ENCODE measurements at places on chromosomes 2 and 18. TPM values are rescaled to one million over a fixed set of nuclear protein-coding genes. Genes with fewer than 3 reads are reported as not detected.

DNA sequence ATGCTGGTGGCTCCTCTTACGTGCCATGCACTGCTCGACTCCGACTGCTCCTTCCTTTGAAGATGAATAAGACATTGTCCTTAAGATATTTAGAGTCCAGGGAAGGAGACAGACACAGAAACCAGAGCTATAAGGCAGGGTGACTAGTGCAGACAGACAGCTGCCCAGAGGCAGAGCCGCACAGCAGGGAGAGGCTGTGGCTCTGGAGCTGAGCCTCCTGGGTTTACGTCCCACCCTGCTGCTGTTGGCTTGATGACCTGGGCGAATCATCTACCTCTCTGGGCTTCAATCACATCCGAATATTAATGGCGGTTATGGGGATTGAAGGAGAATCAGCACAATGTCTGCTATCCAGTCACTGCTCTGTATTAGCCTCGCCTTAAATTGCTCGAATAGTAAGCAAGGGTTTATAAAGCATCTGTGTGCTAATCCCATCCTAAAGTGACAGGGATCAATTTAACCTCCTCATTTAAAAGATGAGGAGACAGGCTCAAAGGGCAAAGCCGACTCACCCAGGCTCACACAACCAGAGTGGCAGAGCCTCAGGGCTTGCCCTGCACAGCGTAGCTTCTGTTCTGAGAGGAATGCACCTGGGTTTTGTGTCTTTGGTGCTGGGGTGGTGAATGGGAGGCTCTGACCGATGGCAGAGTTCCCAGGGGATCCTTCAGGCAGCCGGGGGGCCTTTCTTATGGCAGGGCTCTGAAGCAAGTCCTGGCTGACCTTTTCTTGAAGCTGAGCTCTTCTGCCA lies 284.1 kb downstream of the MYCN start:
- DNase-seq, result no peak

Gene CDCA7
- 0.86 TPM for total RNA-seq

Gene STEAP3
- 9.3 TPM for total RNA-seq

Gene UGT1A5
- total RNA-seq, result 2.0 TPM

Gene LYPD6
- total RNA-seq, result 30.1 TPM

DNA sequence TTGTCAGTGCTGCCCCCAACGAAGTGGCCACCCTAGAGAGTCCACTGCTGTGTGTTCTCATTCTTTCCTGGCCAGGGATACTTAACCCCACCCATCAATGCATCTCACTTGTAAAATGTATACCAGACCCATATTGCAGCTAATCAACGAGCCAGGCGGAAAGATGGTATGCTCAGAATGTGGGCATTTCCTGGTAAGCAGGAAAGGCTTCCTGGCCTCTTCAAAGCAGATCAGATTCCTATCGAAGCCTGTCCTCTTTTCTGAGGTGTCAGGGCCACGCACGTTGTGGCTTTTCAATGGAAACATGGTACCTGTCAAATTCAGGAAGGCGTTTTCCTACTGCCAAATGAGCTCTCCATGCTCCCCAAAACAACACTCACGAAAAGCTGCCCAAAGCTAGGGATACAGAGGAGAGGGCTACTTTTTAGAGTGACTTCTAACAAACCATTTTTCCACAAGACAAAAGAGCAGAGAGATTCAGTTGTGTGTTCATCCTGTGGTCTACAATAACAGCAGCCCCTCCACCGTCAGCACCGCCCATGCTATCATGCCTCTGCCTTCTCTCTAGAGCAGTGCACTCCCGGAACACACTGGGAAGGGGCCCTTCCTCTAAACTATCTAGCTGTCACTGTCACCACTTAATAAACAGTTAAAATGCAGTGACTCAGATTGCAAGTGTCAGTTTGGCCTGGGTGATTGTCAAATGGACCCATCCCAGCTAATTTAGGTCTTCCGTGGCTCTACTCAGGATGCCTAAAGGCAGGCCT lies 535.1 kb downstream of the RNF144A start:
- no peak for DNase-seq
